Activated T-cell treated with anti-CD3 and anti-CD28 coated beads, Interleukin-2, amount 50 U/mL, for 24 hours (primary cell): ENCODE measurements at places on chromosomes 12 and 14.

DNA sequence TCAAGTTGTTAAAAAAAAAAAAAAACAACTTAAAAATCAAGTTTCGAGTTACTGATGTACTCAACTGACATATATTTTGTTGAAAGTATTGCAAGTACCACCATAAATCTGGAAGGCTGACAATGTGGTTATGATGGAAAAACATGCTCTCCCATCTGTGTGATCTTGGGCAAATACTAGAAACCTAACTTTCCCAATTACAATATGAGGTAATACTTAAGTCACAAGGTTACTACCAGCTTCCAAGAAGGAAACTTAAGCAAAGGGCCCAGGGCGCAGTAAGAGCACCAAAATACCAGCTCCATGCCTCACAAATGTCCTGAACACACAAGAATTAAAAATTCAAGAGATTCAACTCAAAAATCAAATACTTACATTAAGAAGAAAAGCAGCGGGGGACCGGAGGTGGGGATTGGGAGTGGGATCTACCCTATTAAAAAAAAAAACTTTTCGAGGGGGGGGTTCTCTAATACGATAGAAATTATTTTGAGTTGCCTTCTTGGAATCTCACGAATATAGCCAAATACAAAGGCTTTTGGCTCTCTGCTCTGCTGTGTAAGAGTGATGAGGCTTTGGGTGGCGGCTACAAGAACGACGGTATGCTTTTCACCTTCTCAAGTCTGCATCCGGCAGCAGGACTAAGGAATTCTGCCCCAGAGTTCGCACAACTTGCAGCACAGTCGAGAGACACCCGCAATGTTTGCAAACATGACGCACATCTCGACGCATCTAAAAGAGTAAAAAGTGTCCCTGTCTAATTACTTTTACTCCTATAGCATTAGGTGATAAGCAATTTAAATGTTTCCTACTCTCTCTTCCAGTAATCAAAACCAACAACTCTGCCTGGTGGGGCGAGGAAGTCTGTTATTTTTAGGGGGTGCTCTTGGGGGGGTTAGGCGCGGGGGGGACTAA, 1.1 kb downstream of the SAV1 start:
- peak; percentile 43 for DNase-seq

DNA sequence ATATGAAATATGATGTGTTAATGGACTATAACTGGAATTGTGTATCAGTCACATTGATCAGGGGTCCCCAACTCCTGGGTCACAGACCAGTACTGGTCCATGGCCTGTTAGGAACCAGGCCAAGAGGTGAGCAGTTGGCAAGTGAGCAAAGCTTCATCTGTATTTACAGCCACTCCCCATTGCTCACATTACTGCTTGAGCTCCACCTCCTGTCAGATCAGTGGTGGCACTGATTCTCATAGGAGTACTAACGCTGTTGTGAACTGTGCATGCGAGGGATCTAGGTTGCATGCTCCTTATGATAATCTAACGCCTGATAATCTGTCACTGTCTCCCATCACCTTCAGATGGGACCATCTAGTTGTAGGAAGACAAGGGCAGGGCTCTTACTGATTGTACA, 72.3 kb downstream of the CDK17 start:
- DNase-seq: no peak

DNA sequence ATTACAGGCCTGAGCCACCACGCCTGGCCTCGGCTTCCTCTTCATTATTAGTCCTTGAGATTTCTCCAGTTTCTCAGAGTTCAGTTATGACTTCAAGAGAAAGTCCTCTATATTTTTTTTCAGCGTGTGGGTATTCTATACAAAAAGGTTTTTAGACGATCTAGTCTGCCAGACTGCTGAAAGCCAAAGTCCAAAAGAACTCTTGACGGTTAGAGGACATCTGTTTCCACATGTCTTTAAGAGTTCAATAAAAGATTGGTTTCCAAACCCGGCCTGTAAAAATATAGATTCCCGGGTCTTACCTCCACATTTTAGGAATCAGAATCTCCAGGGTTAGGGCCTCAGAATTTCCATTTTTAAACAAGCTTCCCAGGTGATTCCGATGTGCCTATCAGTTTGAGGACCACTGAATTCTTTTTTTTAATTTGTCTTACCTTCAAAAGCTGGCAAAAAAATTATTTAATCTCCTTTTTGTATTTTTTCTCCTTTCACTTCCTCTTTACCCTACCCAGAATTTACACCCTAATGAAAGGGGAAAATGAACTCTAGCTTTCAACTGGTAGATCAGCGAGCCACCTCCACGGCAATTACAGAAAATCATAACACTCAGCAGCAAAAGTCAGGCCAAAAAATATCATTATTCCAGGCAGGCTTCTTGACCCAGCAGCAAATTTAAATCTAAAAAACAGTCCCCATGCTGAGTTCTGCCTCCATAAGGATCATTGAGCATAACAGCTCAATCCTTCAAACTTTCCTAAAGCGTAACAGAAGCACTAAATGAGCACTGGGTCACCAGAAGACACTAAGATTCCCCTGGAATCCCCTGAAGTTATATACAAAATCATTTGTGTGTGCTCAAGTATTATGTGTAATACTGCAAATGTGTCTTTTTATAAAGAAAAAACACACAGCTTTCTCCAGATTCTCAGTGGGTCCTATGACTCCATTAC, 8.7 kb downstream of the NT5DC3 start:
- no peak for DNase-seq

DNA sequence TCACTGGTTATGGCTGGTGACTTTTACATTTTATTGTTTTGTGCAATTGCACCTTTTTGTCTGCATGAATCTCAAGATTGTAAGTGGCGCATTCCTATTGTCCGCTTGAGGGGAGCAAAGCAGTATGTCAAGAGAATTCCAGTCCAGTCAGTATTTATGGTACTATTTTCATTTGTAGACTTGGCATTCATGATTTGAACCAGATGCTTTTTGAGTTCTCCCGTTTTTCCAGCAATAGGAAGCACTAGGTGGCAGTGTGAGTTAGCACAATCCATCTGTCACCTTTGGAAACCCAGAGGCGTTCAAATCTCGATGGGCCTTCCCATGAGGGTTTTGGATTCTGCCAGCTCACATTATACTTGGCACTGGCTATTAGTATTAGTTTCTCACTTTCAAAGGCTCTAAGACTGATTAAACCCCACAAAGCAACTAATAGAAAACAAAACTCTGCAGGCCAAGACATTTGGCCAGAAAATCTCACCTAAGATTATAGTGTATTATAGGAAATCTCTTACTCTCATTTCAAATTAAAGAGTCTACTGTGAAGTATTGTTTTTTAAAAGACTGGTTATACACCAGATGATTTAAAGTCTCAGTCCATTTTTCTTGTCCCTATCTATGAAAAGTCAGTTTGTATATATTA, 2.2 kb downstream of the DACT1 start:
- DNase-seq: no peak

GRCh38 chr12:24922090-24922489, 26.8 kb downstream of the BCAT1 start:
- no peak for DNase-seq

DNA sequence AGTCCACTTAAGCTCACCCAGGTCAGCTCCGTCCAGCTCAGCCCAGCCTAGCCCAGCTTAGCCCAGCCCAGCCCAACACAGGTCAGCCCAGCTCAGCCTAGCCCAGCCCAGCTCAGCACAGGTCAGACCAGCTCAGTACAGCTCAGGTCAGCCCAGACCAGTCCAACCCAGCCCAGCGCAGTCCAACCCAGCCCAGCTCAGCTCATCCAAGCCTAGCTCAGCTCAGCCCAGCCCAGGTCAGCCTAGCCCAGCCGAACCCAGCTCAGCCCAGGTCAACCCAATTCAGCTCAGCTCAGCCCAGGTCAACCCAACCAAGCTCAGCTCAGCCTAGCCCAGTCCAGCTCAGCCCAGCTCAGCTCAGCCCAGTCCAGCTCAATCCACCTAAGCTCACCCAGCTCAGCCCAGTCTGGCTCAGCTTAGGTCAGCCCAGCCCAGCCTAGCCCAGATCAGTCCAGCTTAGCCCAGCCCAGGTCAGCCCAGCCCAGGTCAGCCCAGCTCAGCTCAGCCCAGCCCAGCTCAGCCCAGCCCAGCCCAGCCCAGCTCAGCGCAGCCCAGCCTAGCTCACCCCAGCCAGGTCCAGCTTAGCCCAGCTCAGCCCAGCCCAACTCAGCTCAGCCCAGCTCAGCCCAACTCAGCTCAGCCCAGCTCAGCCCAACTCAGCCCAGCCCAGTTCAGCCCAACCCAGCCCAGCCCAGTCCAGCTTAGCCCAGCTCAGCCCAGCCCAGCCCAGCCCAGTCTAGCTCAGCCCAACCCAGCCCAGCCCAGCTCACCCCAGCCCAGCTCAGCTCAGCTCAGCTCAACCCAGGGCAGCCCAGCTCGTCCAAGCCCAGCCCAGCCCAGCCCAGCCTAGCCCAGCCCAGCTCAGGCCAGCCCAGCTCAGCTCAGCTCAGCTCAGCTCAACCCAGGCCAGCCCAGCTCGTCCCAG, 184.0 kb downstream of the TMEM121 start:
- DNase-seq: peak; percentile 22

DNA sequence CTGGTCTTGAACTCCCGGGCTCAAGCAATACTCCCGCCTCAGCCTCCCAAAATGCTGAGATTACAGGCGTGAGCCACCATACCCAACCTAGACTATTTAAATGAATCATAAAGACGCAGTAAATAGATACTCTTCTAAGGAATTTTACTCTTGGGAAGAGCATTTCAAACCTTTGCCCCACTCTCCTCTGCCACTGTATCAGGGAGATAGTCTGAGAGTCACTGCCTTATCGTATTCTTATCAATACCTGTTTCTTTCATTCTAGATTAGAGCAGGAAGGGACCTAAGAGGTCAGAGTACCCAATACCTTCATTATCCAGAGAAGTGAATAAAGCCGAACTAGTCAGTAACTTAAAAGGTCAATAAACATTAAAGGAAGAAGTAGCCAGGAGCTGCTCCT, 15.8 kb downstream of the GXYLT1 start:
- DNase-seq: no peak
